Suppressor macrophage treated with lipopolysaccharide for 4 hours (primary cell): ENCODE measurements at places on chromosomes 12 and 14.
A peak's percentile ranks its signal among the peaks of the same experiment; 100 is the strongest.

DNA sequence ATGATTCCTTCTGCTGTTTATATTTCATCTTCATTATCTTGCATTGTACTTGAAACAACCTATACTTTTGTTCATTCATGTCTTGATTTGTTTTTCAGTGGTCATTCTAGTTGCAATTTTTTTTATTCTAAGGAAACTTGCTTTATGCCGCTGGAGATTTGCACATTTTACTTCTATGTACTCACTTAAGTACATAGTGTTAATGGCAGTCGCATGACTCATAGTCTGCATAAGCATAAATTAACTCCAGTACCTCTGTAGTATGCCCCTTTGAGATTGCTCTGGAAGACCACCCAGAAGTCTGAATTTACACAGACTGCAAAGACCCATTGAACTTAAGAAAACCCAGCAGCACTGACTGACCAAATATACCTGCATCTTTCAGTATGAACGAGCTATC is 77.0 kb downstream of the MSRB3 start:
- no peak for DNase-seq

- DNase-seq, result peak; percentile 70
Measured at GRCh38 chr12:121579981-121580868, 598 bp downstream of the KDM2B start.

DNA sequence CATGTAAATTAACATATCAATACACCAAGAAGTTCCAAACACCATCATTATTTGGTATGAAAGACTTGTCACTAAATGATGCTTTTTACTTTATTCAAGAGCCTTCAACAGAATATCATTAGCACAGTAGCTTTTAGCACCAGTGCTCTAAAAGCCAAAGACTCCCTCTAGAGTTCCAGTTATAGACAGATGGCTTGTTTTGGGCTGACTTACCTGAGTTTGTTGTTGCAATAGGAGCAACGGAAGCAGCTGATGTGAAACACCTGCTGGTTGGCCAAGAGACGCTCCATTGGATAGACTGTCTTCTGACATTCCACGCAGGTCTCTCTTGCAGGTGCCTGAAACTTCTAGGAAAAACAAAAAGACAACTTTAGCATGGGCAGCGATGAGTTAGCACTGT is 14.5 kb upstream of the CERS5 start:
- DNase-seq, result no peak

- DNase-seq, result no peak
Measured at GRCh38 chr14:73903028-73903427, 16.4 kb downstream of the ZNF410 start.

- DNase-seq, result no peak
Measured at GRCh38 chr12:7352661-7353060, 48.8 kb downstream of the ACSM4 start.

- no peak for DNase-seq
Measured at GRCh38 chr14:69398818-69399210, 322 bp downstream of the SLC39A9 start.

DNA sequence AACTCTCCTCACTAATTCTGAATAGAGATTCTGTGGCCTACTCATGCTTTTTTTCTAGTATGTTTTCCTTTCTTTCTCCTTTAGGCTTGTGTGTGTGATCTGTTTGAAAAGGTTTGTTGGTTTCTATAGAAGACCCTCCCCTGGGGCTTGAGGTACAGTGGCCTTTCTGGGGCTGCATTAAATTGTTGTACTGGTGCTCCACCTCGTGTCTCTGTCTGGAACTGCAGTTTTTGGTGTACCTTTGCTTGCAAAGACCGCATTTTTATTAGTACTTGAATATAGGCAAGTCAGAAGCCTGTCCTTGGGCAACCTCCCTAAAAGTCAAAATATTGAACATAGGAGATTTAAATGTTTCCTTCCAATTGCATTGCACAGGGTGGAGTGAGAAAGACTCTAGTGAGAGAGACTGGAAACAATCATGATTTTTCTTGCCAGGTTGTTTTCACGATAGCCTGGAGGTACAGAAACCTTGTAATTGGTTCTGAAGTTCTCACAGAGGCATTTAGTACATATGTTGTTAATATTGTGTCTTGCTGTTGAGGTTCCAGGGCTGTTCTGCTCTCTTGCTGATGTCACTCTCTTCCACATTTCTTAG is 39.0 kb downstream of the SLCO1B1 start:
- DNase-seq, result peak; percentile 45

DNA sequence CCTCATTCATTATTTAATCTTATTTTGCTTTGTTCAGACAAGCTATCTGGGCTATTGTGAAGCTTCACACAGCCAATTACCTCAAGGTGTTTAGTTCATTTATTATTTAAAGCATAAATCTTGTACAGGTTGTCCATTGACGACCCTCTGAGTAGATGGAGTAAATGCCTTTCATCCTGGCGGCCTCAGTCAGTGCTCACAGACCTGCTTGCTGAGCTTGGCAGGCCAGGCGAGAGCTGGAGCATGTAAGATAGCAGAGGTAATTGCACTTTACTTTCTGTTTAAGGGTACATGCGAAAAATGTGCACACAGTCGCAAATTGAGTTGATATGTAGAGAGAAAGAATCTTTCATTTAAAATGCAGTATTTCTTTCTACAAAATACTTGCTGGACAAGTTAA is 224.4 kb downstream of the NPAS3 start:
- no peak for DNase-seq

- peak; percentile 33 for DNase-seq
Measured at GRCh38 chr12:131142891-131143657, 189.4 kb downstream of the ADGRD1 start.

DNA sequence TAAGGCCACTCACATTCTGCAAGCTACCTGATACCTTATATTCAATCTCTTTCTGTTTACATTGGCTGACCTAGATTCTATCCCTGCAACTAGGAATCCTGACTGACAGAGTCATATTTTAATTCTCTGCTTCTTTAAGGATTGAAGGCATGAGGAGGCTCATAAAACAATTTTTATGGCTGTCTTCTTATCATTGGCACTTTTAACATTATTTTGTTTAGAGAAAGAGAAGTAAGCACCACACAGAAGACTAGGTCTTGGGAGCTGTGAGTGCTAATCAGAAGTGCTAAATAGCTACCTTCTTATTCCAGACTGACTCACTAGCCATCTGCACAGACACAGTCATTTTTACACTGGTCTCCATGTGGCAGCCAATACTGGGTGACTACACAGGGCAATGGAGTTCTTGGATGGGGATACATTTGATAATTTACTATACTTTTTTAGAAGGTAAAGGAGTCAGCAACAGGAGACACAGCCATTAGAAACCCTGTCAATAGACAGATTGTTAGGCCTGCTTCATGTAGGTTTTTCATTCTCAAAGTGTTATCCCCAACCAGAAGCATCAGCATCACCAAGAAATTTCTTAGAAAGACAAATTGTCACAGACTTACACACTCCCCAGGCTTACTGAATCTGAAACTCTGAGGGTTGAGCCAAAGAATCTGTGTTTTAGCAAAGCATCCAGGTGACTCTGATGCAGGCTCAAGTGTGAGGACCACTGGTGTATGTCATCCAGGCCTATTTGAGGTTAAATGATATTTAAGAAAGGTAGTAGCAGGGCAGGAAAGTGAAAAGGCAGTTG is 214.1 kb downstream of the DUSP6 start:
- DNase-seq, result no peak

- DNase-seq, result peak; percentile 50
Measured at GRCh38 chr12:90945070-90945649, 9.8 kb downstream of the CCER1 start.

DNA sequence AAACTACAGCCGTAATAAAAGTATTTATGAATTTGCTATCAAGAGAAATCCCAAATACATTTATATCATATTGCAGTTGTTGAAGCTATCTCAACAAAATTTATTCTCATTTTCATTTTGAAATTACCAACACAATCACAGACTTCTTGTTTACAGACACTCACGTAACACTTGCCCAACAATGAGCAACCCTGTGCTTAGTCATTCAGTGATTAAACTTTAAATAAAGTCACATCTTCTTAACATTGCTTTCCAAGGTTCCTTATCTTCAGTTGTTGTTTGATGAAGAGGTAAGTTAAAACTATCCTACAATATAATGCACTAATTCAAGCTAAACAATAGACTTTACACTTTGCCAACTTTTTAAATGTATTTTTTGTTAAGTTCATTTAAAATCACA is 601.8 kb downstream of the SLC16A7 start:
- DNase-seq, result no peak

DNA sequence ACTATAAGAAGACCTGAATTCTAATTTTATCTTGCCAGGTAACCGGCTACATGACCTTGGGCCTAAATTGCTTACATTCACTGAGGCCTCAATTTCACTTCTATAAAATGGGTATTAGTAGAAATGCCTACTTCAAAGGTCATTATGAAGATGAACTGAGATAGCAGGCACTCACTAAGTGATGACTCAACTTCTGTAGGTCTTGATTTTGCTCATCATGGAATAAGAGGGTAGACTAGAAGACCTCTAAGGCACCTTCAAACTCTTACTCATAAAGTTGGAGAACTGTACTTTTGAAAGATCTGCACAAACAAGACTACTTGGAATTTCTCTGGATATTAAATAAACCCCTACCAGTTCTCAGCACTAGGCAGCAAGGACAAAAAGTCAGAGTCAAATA is 39.3 kb upstream of the FRMD6 start:
- DNase-seq, result no peak
